Activated CD4-positive, alpha-beta T cell treated with anti-CD3 and anti-CD28 coated beads for 48 hours (primary cell): ENCODE measurements at places on chromosomes 16 and 17.

DNA sequence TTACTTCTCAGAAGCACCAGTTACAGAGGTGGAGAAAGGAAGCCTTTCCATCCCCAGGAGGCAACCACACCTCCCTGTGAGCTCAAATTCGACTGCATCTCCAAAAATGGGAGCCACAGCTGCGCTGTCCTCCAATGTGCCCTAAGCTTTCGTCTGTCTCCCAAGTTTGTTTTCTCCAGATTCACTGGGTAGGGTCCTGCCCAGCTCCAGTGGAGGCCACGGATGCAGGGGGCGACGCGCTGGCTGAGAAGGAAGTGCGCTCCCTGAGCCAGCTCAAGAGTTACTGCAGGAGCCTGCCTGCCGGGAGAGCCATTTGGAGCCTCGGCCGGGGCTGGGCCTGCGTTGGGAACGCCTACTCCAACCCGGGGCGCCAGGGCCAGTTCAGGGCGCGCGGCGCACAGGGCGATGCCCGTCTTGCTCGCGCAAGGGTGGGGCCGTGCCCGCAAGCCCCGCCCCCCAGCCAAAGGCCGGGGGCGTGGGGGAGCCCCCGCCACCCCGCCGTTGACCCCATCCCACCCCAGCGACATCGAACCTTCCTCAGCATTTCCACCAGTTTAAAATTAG lies 19.5 kb downstream of the SIAH1 start:
- DNase-seq, result peak; percentile 90

DNA sequence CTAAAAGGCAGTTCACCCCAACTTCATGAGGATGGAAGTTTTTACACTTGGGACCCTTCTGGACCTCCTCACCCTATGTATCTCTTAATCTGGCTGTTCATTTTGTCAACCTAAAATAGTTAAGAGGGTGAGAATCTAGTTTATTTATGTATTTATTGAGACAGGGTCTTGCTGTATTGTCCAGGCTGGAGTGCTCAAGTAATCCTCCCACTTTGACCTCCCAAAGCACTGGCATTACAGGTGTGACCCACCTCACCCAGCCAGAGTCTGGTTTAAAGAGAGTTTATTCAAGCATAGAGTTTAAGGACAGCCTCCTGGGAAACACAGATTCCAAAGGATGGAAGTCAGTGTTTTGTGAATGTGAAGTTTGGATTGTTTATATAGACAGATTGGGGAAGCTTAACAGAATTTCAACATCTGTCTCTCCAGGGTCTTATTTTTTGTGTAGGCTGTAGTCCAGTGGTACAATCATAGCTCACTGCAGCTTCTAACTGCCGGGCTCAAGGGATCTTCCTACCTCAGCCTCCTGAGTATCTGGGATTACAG lies 8.0 kb upstream of the APPBP2 start:
- no peak for DNase-seq

GRCh38 chr16:89853306-89853993 lies 19.9 kb upstream of the TCF25 start:
- no peak for DNase-seq

- DNase-seq, result no peak
Measured at GRCh38 chr17:27585153-27585681, 45.8 kb upstream of the LGALS9 start.

DNA sequence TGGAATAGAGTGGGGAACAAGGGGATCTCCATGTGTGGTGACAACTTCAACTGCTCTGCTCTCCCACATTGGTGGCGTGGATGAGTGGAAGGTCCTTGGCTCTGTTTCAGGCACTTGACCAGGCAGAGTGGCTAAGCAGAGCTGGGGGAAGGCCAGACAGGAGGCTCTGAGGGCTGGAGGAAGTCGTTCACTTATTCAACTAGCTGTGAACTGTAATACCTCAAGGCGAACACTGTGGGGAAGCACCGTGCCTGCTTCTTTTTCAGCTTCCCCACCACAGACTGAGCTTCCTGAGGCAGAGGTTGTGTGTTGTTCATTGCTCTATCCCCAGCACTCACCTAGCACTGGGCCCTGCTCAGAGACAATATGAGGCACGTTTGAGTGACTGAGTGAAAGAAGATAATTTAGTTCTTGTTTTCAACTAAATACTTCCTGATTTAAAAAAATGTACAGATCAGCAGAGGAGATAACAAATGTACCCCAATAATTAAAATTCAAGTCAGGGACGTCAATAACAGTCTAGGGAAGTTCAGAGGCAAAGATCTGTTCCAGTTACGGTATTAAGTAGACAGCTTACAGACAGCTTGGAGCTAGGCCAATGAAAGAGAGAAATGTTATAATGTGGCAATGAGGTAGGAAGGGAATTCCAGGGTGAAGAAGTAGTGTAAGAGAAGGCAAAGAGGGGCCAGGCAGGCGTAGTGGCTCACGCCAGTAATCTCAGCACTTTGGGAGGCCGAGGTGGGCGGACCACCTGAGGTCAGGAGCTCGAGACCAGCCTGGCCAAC lies 34.7 kb downstream of the MYO18A start:
- DNase-seq, result peak; percentile 76

DNA sequence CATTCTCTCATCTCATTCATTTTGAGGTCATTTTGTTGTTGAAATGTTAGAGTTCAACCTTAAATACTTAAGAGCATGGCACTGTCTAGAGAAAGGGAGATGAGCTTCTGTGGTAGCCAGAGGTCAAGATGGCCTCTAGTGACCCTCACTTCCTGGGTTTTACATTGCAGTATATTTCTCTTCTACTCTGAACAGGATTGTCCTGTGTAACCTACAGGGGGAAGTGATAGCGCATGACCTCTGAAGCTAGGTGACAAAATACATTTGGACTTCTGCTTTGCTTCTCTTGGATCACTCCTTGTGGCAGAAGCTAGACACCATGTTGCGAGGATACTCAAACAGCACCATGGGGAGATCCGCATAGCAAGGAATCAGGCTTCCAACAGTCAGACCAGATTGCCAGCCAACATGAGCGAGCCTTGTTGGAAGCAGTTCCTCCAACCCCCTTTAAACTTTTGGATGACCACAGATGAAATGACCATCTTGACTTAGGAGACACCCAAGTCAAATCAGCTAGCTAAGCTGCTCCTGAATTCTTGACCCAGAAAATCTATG lies 748.4 kb downstream of the MAF start:
- DNase-seq, result no peak

DNA sequence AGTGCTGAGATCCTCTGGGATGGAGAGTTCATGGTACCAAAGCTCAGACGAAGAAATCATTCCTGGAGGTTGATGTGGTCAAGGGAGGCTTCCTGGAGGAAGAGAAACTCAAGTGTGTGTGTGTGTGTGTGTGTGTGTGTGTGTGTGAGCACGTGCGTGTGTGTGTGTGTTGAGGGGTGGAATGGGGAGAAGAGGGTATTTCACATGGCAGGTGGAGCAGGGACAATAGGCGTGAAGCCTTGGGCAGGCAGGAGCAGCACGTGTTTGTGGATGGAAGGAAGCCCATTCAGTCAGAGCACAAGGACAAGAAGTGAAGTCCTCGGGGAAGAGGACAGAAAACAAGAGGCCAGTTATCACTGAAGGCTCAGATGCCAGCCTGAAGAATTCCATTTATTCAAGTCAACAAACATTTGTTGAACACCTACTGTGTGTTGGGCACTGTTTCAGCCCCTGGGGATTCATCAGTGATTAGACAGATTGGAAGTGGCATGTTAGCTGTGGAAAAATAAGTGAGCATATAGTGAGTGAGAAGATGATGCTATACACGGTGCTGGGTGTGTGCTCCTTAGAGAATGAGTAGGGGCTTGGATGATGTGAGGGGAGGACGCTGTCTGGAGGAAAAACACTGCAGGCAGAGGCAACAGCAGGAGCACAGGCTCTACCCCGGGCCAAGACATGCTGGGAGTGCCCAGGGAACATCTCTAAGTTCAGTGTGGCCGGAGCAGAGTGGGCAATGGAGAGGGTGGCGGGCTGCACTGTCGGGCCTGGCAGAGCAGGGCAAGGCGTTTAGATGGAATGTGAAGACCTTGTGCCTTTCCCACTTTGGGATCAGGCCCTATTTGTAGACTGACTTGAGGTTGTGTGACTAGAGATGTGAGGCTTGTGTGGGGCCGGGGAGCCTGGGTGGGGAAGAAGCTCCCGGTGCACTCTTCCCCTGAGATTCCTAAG lies 267.1 kb downstream of the CBLN1 start:
- DNase-seq, result no peak

DNA sequence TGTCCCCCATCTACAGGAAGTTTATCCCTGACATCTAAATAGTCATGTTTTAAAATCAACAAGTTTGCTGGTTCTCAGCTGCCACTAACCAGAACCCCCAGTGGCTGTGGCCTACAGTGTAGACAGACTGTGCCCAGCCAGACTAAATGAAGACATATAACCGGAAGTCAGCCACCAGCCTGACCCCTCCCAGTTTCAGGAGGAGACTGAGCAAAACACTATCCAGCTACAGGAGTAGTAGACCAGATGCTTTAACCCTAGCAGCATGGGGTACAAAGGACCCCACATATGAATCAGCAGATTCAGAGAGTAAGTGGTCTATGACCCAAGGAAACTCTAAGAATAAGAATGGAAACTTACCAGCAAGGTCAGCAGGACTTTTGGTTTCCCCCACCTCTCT lies 83.4 kb downstream of the HIC1 start:
- DNase-seq, result peak; percentile 8

DNA sequence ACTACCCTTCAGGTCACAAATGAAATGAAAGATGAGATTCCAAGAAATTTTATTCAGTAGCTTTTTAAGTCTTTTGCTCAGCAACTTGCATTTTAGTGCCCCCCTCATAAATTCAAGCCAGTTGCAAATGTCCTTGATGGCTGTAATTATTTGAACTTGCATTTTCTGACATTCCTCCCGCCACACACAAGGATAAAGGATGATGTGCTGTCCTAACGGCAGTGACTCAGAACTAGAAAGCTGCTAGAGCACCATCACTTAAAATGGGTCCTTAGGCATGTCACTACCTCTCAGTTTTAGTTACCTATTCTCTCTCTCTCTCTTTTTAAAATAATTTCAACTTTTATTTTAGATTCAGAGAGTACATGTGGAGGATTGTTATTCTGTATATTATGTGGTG lies 306.7 kb downstream of the CNTNAP4 start:
- no peak for DNase-seq

- peak; percentile 70 for DNase-seq
Measured at GRCh38 chr17:9115214-9116191, 94.2 kb downstream of the NTN1 start.

DNA sequence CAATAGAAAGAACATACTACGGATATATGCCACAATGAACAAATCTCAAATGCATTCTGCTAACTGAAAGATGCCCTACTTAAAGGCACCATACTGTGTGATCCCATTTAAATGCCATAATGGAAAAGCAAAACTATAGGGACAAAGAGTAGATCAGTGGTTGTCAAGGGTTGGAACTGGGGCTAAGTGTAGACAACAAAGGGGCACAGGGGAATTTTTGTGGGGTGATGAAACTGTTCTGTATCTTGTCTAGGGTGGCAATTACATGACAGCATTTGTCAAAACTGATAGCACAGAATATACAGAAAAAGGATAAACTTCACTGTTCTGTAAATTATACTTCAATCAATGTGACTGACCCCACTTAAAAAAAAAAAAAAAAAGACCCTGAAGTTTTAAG lies 17.7 kb downstream of the GFOD2 start:
- DNase-seq, result no peak

DNA sequence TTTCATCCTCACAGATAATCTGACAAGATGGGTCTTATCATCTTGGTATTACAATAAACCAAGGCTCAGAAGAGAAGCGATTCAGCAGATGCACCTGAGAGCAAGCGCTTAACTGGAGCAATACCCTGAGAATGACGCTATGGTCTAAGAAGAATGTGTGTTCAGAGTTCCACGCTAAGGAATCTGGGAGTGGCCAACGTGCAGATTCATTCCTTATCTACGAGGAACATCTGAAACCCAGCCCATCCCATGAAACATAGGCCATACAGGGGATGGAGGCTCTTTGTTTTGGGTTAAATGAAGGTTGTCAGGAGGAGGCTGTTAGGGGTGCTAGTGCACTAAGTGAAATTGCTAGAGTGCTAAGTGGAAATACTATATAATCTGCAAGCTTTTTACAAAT lies 28.5 kb upstream of the KDM8 start:
- DNase-seq, result no peak

DNA sequence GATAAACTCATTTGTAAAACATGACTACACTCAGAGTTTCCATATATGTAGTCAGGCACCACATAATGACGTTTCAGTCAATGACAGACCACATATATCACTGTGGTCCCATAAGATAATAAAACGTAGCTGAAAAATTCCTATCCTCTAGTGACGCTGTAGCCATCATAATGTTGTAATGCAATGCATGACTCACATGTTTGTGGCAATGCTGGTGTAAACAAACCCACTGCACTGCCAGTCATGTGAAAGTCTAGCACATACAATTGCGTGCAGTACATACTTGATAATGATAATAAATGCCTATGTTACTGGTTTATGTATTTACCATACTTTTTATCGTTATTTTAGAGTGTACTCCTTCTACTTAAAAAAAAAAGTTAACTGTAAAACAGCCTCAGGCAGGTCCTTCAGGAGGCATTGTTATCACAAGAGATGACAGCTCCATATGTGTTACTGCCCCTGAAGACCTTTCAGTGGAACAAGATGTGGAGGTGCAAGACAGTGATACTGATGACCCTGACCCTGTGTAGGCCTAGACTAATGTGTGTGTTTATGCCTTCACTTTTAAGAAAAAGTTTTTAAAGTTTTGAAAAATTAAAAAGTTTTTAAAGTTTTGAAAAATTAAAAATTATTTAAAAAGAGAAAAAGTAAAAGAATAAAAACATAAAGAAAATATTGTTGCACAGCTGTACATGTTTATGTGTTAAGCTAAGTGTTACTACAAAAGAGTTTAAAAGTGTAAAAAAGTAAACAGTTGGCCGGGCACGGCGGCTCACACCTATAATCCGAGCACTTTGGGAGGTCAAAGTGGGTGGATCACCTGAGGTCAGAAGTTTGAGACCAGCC lies 9.0 kb downstream of the STAT5B start:
- peak; percentile 46 for DNase-seq

DNA sequence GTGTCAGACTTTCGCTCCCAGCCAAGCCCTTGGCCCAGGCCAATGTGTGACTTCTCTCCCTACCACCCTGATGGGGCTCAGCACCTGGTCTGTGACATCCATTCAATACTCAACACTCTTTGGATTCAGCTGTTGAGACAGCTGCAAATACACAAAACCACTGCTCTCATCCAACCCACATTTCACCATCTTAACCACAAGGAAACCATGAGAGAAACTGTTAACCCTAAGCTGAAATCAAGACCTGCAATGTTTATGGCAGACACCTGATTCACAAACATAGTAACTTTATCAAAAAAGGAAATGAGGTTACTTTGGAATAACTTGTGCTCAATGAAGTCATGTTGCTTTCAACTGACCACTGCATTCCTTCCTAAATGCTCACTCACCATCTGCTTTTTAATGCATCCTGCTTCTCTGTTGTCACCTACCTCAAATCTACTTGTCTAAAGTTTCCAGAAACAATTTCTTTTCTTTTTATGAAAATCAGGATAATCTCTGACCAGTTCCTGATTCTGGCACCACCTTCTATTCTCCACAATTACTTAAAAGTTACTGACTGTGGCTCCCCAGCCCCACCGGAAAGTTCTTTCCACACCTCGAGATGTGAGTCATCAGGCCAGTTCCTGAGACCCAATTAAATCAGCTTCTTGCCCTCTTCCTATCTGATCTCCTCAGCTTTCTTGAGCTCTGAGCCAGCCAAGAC lies 88.2 kb downstream of the NOG start:
- peak; percentile 26 for DNase-seq

GRCh38 chr17:61511480-61512182 lies 59.4 kb downstream of the TBX4 start:
- no peak for DNase-seq

- DNase-seq, result peak; percentile 37
Measured at GRCh38 chr17:82465023-82465603, 6.6 kb downstream of the NARF start.
